Effector memory CD8-positive, alpha-beta T cell (primary cell): ENCODE measurements at places on chromosomes 3 and 15.

- peaks cover 25% of the 10 kb centered on the region for H3K27me3 ChIP-seq
- H3K4me1 ChIP-seq = no peaks in the 10 kb centered on the region
- H3K36me3 ChIP-seq = no peaks in the 10 kb centered on the region
- no peak overlapping the region for H3K4me3 ChIP-seq
- DNase-seq = no peak
- no peak overlapping the region for H3K27ac ChIP-seq
Measured at GRCh38 chr3:156619376-156619775, 55.0 kb upstream of the TIPARP start.

GRCh38 chr3:99509224-99509623 lies 129.2 kb upstream of the COL8A1 start:
- no peaks in the 10 kb centered on the region for H3K36me3 ChIP-seq
- no peak for DNase-seq
- no peak overlapping the region for H3K4me3 ChIP-seq

DNA sequence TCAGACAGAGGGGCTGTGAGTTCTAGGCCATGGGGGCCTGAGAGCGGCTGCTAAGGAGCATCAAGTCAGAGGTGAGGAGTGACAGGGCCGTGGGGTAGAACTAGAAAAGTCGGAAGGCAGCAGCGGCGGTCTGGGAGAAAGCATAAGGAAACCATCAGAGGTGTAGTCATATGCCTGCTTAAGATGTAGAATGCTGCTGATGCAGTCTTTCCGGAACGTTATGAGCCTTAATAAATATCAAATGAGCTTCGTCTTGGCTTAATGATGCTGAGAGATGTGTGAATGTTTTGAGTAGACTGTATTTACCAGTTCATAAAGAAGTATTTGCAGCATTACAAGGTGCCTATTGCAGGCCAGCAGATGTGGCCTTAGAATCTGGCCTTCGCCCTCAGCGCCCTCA lies 15.2 kb downstream of the ATG7 start:
- peak overlapping the region; percentile 8 for H3K4me3 ChIP-seq
- peaks cover 43% of the 10 kb centered on the region for H3K4me1 ChIP-seq
- peak overlapping the region; percentile 33 for H3K27ac ChIP-seq

DNA sequence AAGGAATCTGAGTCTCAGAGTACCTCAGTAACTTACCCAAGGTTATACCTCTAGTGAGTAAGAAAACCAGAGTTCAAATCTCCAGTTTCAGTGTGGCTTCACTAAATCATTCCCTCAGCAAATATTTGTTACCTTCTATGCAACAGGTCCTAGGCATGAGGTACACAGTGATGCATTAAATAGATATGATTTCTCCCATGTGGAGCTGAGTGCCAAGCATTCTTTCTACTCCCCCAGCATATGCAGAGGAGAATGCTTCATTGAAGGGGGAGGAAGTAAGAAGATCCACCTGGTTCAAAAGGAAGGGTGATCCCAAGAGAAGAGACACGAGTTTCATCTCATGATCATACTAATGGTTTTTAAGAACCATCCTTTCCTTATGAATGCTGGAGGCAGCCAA lies 6.8 kb upstream of the MTHFS start:
- no peaks in the 10 kb centered on the region for H3K4me1 ChIP-seq
- no peak for DNase-seq
- no peaks in the 10 kb centered on the region for H3K36me3 ChIP-seq
- no peak overlapping the region for H3K4me3 ChIP-seq
- H3K27me3 ChIP-seq = no peaks in the 10 kb centered on the region

DNA sequence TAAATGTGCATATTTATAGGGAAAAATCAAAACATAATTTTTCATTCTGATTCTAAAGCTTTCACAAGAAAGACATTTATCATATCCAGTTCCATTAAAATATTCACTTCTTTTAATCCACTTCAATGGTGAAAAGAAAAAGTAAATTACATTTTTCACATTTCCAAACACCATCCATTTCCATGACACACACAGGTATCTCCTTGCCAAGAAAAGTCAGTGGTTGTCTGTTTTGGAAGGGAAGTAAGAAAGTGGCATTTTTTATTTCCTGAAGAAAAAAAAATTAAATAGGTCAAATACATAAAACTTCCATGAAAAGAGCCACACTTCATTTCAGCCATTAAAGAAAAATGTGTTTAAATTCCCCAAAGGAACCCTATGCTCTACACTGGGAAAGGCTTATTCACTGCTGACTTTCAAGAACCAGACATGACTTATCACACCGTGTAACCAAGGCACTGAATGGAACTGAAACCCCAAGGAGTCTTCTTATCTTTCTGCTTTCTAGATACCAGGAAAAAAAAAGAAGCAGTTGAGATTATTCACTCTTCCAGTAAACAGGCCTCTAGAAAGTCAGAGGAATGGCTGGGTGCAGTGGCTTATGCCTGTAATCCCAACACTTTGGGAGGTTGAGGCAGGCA lies 44.5 kb downstream of the OSBPL10 start:
- no peak overlapping the region for H3K4me3 ChIP-seq
- H3K27ac ChIP-seq = no peak overlapping the region
- no peaks in the 10 kb centered on the region for H3K4me1 ChIP-seq

DNA sequence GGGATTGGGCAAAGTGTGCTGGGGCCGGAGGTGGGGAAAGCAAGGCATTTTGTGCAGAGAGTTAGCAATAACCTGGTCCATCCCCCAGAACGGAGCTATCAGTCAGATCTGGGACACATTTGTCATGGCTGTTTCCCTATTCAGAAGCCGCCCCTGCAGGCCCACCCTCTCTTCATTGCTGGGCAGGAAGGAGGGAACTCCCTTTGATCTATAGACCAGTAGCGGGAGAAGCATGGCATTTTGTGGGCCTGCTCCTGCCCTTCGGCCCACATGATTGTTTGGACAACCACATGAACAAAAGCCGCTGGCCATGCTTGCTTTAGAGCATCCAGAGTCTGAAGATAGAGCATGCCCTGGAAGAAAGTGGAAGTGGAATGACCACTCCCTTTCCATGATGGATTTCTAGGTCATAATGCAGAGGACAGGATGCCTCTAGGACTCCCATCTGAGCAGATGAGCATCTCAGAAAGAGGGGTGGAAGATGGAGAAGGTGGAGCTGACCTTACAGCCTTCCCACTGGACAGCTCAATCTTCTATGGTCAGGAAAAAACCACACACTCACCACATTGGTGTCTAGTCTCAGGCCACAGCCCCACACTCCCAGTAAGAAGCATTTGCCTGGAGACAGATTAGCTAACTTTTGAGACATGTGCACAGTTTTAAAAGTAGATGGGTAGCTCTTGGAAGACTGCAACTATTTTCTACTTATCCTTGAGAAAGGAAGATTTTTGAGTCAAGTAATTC lies 11.9 kb upstream of the LRTM1 start:
- H3K4me1 ChIP-seq = no peaks in the 10 kb centered on the region
- no peak for DNase-seq
- H3K27ac ChIP-seq = no peak overlapping the region
- no peak overlapping the region for H3K4me3 ChIP-seq
- no peaks in the 10 kb centered on the region for H3K36me3 ChIP-seq

- no peaks in the 10 kb centered on the region for H3K4me1 ChIP-seq
- H3K4me3 ChIP-seq = no peak overlapping the region
- no peak for DNase-seq
- H3K27ac ChIP-seq = no peak overlapping the region
- H3K27me3 ChIP-seq = peaks cover 21% of the 10 kb centered on the region
Measured at GRCh38 chr15:62833646-62834045, 208.9 kb upstream of the TPM1 start.

DNA sequence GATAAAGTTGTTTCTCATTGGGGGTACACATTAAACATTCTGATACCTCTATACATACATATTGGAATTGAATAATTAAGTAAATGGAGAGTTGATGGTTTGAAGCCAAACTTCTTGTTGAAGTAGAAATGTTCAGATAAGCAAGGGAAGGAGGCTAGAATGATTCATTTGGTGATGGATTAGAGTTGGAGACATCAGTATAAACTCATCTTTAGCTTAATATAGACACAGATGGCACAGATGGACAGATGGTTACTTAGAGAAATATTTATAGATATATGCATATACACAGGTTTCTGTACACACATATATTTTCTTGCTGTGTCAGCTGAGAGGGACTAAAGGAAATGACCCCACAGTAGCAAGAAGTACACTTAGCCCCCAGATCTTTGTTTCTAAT lies 69.5 kb downstream of the LRRC49 start:
- no peaks in the 10 kb centered on the region for H3K36me3 ChIP-seq
- H3K4me1 ChIP-seq = no peaks in the 10 kb centered on the region
- H3K4me3 ChIP-seq = no peak overlapping the region
- no peak overlapping the region for H3K27ac ChIP-seq
- H3K27me3 ChIP-seq = peaks cover 24% of the 10 kb centered on the region

GRCh38 chr3:105853801-105854432 lies 14.9 kb downstream of the CBLB start:
- no peaks in the 10 kb centered on the region for H3K27me3 ChIP-seq
- H3K27ac ChIP-seq = peak overlapping the region; percentile 67
- H3K4me3 ChIP-seq = peak overlapping the region; percentile 37
- H3K4me1 ChIP-seq = peaks cover 29% of the 10 kb centered on the region
- H3K36me3 ChIP-seq = peaks cover 51% of the 10 kb centered on the region

DNA sequence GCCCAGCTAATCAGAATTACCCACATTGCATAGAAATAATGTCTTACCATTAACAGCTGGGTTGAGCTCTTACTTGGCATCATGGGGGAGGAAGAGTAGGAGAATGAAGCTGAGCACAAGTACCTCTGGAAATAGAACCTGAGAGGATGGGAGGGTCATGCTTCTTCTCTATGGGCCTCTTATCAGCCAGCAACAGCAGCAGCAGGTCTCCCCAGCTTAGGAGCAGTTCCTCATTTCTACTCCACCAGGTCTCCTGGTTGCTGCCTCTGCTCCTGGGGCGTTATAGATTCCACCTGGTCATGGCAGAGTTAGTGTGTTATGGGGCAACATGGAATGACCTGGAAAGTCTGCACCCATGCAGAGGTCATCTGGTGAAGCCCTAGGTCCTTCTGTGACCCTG lies 3.4 kb downstream of the FSD2 start:
- H3K36me3 ChIP-seq = peaks cover 3% of the 10 kb centered on the region
- no peaks in the 10 kb centered on the region for H3K4me1 ChIP-seq
- no peak overlapping the region for H3K27ac ChIP-seq
- H3K27me3 ChIP-seq = peaks cover 44% of the 10 kb centered on the region

DNA sequence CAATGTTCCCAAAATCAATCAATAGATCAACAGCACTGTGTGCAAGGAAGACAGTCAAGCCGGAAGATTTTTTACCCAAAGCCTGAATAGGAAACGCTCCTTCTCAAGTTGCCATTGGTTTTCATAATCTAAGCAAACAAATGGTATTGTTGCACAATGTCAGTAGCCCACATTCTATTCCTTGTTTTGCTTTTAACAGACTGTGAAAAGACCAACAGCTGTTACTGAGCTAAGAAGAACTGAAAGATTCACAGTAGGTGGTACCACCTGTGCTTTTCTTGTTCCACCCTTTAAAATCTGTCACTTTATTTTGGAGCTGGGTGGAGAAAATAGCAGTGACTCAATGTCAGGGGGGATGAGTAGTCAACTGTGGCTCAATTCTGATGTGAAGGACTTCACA lies 357.5 kb upstream of the CADM2 start:
- no peak overlapping the region for H3K4me3 ChIP-seq
- H3K27ac ChIP-seq = no peak overlapping the region
- H3K36me3 ChIP-seq = no peaks in the 10 kb centered on the region
- H3K27me3 ChIP-seq = no peaks in the 10 kb centered on the region

DNA sequence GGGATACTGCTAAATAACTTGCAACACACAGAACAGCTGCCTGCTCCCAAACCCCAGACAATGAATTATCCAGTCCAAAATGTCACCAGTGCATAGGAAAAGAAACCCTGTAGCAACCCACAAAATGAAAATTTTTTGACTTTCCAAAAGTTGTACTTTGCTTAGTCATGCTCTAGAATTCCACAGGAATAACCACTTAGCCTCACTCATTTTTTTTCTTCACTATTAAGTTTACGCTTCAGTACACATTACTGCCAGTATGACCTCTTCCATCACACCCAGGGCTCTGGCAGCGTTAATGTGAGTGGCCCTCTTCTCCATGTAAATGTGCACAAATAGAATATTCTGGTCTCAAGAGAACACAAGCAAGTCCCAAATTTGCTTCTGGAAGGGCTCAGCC lies 259.8 kb downstream of the MAGI1 start:
- DNase-seq = no peak
- no peaks in the 10 kb centered on the region for H3K27me3 ChIP-seq
- no peaks in the 10 kb centered on the region for H3K4me1 ChIP-seq
- H3K36me3 ChIP-seq = no peaks in the 10 kb centered on the region

- H3K27me3 ChIP-seq = no peaks in the 10 kb centered on the region
- H3K4me3 ChIP-seq = no peak overlapping the region
- DNase-seq = no peak
- H3K36me3 ChIP-seq = no peaks in the 10 kb centered on the region
Measured at GRCh38 chr3:69890691-69891090, 108.8 kb upstream of the SAMMSON start.

DNA sequence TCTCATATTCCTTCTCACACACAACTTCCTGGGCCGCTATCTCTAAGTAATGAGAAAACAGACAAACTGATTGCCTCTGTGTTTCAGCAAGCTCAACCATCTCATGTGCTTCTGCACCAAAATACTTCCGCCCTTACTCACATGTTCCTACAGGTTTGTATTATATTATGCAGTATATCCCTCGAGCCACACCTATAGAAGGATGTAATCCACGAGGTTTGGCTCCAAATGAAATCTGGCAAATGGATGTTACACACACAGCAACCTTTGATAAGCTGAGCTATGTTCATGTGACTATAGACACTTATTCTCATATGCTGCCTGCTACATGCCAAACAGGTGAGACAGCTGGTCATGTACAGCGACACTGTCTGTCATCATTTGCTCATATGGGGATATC lies 22.6 kb downstream of the CCRL2 start:
- peaks cover 2% of the 10 kb centered on the region for H3K36me3 ChIP-seq
- peaks cover 14% of the 10 kb centered on the region for H3K4me1 ChIP-seq
- no peak overlapping the region for H3K27ac ChIP-seq

DNA sequence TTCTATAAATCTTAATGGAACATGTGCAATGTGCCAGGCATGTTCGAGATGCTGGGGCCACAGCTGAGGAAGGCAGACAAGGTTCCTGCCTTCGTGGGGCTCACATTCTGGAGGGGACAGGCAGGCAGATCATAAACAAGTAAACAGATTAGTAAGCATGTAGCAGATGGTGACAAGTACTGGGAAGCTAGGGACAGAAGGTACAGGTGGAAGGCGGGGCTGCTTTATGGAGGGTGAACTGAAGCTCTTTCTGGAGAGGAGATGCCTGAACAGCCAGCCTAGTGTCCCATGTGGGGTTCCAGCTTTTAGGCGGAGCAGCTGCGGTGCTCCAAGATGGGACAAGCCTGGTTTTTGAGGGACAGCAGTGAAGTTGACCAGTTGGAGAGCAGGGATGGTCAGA lies 74.7 kb upstream of the SNRK start:
- no peaks in the 10 kb centered on the region for H3K27me3 ChIP-seq
- DNase-seq = no peak
- peaks cover 8% of the 10 kb centered on the region for H3K4me1 ChIP-seq
- no peak overlapping the region for H3K4me3 ChIP-seq
- peak overlapping the region; percentile 11 for H3K27ac ChIP-seq
